ENCODE measurements at places on chromosomes 3 and 15. TPM values are rescaled to one million over a fixed set of nuclear protein-coding genes. Genes with fewer than 3 reads are reported as not detected.
A peak's percentile ranks its signal among the peaks of the same experiment; 100 is the strongest.

GRCh38 chr3:132382267-132382666 lies 35.0 kb upstream of the DNAJC13 start:
- DNase-seq = no peak

DNA sequence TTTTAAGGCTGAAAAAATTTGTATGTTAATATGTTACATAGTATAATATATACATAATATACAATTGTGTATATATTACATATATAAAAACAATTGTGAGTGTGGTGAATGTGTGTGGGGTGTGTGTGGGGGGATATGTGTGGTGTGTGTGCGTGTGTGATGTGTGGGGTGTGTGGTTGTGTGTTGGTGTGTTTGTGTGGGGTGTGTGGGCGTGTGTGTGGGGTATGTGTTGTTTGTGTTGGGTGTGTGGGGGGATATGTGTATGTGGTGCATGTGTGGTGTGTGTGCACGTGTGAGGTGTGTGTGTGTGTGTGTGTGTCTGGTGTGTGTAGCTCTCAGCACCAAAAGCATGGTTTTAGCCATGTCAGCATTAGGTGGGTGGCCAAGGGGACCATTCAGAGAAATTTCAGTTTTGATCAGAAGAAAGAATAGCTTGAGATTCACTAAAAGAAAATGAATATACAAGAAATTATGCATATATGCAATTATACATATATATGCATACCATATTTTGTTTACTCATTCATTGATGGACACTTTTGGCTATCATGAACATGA lies 118.9 kb downstream of the ALDH1A2 start:
- DNase-seq = no peak

DNA sequence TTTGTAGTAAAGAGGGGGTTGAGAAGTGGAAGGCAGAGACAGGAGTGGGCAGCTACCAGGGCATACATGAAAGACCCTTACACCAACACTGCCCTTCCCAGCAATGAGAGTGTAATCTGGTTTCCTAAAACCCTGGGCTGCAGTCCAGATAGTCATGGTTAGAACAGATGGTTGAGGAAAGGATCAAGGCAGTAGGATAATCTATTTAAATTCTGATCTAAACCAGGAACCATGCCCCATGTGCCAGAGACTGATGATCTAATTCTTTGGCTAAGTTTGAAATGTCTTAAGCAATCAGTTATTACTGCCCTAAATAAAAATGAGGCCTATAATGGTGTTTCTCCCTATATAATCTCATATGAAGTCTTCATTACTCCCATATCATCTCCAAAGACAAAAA lies 59.6 kb downstream of the PRTG start:
- DNase-seq = no peak

DNA sequence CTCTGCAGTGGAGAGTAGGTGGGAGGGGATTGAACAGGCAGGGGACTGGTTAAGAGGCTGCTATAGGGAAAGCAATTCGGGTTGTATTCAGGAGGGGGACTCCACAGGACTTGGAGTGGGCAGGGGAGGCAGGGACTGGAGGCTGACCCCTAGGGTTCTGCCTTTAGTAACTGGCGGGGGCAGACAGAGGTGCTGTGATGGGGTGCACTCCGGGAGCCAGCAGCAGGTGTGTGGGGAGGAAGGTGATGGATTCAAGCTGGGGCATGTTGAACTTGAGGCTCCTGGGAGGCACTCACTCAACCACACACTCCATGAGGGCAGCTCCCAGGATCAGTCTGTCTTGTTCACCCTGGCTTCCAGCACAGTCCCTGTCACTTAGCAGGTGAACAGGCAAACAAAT lies 12.5 kb downstream of the CAND2 start:
- no peak for DNase-seq

- no peak for DNase-seq
Measured at GRCh38 chr3:36756269-36756668, 8.1 kb downstream of the DCLK3 start.

EHD4 gene
- total RNA-seq = 39.0 TPM

GRCh38 chr3:54557538-54558428 lies 370.1 kb downstream of the LRTM1 start:
- DNase-seq = no peak

- DNase-seq = no peak
Measured at GRCh38 chr15:67550522-67550921, 8.0 kb downstream of the MAP2K5 start.

- peak; percentile 91 for DNase-seq
Measured at GRCh38 chr15:90062023-90062442, 40.2 kb downstream of the IDH2 start.

- no peak for DNase-seq
Measured at GRCh38 chr15:47959617-47960413, 161.0 kb upstream of the SLC24A5 start.

GRCh38 chr3:117622171-117622841 lies 912.7 kb downstream of the TUSC7 start:
- DNase-seq = no peak

CFAP91 gene
- total RNA-seq = 0.51 TPM

GRCh38 chr3:66393333-66394005 lies 107.4 kb downstream of the LRIG1 start:
- no peak for DNase-seq

- peak; percentile 23 for DNase-seq
Measured at GRCh38 chr3:140363801-140364200, 314.1 kb upstream of the TRIM42 start.

- DNase-seq = no peak
Measured at GRCh38 chr3:180085122-180085710, 48.5 kb upstream of the PEX5L start.

CCDC39 gene
- total RNA-seq = not detected

GOLGA8J gene
- not detected for total RNA-seq

DNA sequence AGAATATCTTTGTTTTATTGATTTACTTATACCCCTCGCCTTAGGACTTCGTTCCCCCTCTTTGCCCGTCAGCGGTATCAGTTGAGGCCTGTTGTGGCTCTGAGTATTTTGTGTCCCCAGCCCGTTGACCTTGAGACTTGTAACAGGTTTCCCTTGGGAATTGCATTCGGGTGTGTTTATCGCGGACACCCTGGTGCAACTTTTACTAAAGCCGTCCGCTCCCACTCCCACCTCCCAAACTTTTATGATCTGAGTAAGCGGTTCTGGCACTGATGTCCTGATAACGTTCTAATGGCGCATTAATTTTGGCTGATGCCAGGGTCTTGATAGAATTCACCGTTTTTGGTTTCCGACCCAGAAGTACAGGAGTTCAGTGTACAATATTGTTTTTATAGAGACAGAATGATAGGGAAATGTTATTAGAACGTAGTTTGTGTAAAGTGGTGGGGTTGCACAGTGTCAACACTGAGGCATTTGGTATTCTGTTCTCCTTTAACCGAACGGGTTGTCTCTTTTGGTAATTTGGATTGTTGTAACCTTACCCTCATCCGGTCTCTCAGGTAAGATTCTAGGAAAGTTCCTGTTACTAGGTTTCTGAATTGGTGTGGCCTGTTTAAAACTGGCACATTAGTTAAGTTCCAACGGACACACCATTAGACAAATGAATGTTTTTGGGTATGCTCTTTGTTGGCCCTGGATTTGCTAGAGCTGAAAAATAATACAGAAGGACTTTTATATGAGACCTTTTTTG lies 47.8 kb downstream of the OIP5 start:
- peak; percentile 50 for DNase-seq

PYDC2 gene
- total RNA-seq = not detected

- no peak for DNase-seq
Measured at GRCh38 chr3:133854264-133855001, 41.2 kb downstream of the RAB6B start.

DNA sequence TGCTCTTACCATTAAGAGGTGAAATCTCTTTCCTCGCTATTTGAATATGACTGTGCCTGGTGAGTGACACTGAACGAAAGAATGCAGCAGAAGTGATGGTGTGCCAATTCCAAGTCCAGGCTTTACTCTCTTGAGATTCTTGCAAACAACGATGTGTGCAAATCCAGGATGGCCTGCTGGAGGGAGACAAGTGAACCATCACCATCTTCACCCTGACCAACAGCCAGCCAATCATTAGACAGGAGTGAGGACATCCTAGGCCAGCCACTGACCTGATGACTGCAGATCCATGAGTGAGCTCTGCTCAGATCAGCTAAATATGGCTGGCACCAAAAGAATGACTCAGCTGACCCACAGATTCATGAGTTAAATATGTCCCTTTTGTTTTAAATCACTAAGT lies 878.0 kb downstream of the PDCD6IP start:
- DNase-seq = no peak

DNA sequence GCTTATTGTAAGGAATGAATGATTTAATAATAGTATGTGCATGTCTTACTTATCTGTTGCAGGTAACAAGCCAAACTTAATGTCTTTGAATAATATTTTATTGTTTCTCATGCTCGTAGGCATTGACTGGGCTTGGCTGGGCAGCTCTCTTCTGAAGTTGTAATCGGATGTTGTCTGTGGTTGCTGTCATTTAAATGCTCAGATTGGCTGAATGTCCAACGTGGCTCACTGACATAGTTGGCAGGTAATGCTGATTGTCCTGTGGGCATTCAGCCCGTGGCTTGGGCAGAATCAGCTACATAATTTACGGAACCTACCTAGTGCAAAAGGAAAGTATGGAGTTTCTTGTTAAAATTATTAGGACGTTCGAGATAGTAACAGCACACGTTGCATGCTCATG lies 297.4 kb upstream of the GBE1 start:
- DNase-seq = no peak

SNX22 gene
- 0.29 TPM for total RNA-seq

CYP8B1 gene
- total RNA-seq = not detected

DNA sequence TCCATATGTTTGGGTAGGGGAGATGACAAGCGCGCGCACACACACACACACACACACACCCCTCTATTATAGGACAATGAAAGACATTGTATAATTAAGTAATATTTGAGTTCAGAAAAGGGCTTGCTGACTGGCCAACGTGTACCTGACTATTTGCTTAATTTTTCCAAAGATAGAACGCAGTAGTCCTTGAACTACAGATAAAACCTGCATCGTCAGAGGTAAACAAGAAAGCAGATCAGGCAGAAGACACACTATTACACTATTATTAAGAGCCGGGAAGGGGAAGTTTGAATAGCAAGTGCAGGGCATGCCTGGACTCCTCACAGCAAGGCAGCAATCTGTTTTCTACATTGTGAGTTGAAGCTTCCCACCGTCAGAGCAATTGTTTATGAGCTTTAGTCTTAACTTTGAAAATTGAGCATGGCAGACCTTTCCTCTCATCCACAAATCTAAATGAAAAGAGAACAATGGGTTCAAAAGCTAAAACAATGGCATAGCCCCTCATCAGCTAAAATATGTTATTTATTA lies 427.7 kb downstream of the GABRG3 start:
- no peak for DNase-seq

DNA sequence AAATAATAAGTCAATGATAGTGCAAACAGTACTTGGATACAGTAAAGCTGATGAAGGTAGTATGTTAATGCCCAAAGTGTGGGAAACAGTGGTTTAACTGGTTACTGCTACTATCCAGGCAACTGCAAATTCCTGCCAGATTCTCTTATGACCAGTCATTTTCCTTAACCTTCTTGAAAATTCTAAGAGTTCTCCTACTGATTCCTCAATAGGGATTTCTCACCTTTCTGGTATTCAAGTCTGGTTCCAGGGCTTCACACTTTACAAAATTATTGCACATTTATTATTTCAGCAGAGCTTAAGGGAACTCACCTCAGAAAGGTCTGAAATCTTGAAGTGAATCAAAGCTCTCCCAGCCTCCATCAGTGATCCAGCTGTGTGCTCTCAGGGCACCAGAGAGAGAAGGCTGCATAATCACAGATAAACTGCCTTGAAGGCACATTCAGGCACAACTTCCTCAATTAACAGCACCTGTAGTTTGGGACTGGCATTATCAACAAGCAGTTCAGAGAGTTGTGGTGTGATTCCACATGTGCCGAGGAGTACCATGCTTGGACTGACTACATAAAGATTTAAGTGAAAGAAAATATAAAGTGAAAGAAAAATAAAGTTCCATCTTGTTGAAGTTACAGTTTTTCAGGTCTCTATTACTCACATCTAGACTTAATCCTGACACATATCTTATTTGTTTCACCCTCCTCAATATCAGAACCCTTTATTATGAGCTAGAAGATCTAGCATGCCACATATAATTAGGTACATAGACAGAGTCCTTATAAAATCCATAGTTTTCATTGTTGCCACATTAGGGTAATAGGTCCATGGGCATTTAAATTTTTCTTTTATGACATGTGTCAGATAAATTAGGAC lies 59.5 kb upstream of the TIPARP start:
- peak; percentile 12 for DNase-seq

FETUB gene
- not detected for total RNA-seq

DNA sequence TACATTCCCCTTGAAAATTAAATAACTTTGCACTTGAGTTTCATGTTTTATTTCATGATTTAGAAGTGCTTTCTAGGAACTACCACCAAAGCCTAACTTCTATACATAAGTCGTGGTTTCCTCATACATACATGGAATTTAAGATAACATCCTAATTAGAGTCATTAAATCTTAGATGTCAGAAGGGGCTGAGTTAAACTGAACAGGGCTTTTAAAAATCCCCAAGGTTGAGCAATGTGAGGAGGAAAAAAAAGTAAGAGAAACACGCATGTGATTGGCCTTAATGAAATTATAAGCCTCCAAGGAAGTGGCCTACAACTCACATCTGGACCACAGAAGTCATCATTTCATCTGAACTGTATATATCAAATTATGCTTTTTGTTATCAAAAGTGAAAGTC lies 303.1 kb upstream of the SEMA6D start:
- no peak for DNase-seq

DNA sequence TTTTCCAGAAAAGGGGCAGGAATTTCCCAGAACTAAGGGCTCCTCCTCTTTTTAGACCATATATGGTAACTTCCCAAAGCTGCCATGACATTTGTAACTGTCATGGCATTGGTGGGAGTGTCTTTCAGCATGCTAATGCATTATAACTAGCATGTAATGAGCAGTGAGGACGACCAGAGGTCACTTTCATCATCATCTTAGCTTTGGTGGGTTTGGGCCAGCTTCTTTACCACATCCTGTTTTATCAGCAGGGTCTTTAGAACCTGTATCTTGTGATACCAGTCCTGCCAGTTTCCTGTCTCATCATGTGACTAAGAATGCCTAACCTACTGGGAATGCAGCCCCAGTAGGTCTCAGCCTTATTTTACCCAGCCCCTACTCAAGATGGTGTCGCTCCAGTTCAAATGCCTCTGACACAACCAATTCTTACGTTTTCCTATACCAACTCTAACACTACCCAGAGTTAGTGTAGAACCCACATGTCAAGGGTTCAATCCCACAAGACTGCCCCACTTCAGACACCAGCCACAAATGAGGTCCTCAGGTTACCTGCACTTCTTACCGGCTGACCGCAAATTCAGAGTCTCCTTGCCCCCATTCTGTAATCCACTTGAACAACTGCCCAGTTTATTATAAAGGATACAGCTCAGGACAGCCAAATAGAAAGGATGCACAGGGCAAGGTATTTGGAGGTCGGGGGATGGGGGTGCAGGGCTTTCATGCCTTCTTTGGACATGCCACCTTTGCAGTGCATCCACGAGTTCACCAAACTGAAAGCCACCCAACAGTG lies 17.7 kb downstream of the FOXB1 start:
- no peak for DNase-seq

DNA sequence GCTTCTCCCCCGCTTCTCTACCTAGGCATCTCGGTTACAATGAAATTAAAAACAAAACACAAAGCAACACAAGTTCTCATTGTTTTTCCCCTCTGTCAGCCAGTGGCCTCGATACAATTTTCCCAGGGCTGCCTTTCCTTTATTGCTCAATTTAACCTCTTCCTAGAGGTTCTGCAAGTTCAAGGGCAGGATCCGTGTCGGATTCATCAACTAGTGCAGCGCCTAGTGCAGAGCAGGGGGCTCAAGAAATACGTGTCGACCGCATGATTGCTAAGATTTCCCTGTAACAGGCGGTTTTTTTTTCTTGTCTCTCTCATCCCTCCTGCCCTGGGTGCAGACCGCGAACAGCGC lies 1.4 kb upstream of the BHLHE40 start:
- no peak for DNase-seq

- no peak for DNase-seq
Measured at GRCh38 chr3:46213201-46213600, 5.1 kb upstream of the CCR1 start.
